ENCODE measurements at places on chromosomes 2 and 18. TPM values are rescaled to one million over a fixed set of nuclear protein-coding genes. Genes with fewer than 3 reads are reported as not detected.

The LYPD6 gene
- total RNA-seq: 1.1 TPM

The ASXL3 gene
- 8.2 TPM for total RNA-seq

The GRB14 gene
- 8.6 TPM for total RNA-seq

The FNDC4 gene
- 6.9 TPM for total RNA-seq

The CRYGB gene
- total RNA-seq: not detected

DNA sequence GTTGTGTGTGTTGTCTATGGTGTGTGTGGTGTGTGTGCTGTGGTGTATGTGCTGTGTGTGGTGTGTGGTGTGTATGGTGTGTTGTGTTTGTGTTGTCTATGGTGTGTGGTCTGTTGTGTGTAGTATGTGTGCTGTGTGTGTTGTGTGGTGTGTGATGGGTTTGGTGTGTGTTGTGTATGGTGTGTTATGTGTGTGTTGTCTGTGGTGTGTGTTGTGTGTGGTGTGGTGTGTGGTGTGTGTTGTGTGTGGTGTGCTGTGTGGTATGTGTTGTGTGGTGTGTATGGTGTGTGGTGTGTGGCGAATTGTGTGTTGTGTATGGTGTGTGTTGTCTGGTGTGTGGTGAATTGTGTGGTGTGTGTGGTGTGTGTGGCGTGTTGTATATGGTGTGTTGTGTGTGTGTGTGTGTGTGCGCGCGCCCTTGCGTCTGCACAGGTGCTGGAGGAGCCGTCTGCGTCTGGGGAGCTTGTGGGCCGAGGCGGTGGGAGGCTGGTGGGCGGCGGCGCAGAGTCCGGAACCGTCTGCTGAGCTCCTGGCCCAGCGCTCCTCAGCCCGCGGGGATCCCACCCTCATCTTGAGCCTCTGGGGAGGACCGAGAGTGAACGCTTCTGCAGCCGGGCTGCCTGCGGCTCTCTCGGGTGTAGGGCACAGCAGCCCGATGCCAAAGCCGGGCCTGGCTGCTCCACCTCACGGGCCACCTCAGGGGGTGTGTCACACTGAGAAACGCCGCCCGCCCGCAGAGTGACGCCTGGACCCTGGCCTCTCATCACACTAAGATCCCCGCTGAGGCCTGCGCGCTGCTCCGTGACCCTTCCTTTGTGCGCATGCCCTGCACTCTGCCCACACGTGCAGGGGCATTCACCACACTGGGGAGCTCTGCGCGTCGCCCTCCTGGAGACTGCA lies 8.8 kb upstream of the ADI1 start:
- no peak for DNase-seq

DNA sequence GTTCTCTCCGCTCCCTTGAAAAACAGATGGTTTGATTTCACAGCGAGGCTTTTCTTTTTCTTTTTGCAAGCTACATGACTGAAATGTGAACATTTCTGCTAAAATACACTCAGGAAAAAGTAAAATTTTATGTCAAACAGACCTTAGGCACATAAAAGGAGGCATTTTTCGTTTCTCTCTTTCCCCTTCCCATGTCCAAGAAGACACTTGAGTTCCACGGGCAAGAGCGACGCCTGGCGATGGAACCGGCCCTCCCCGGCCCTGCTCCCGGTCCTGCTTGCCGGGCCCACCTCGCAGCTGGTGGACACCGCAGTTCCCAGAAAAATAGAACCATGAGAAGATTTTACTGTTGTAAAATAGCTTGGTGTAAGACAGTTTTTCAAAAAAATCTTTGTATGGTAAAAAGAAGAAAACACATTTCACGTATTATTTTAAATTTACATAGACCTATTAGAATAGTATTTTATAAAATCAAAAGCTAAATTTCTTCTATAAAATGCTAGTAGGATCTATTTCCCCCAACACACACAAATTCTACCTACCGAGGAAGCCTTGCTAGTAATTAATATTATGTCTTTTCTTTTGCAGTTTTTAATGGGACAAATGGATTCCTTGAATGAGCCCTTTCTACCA lies 2.3 kb upstream of the ALKAL2 start:
- peak; percentile 65 for DNase-seq

- no peak for DNase-seq
Measured at GRCh38 chr18:10231220-10231619, 223.2 kb upstream of the APCDD1 start.

- no peak for DNase-seq
Measured at GRCh38 chr2:86661333-86661732, 37.7 kb upstream of the RNF103 start.

DNA sequence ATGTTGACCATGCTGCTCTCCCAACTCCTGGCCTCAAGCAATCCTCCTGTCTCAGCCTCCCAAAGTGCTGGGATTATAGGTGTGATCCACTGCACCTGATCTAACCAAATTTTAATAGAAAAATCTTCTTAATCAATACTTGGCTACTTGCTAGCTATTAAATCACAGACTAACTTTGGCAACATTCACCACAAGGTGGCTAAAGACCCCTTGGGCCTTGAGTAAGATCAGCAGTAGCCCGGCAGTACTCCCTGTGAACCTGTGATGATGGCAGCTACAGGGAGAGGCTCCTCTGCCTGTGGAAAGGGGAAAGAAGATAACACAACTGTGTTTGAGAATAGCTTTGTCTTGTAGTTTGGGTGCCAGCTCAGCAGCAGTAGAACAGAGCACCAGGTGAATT lies 102.9 kb downstream of the SLC39A10 start:
- DNase-seq: no peak

DNA sequence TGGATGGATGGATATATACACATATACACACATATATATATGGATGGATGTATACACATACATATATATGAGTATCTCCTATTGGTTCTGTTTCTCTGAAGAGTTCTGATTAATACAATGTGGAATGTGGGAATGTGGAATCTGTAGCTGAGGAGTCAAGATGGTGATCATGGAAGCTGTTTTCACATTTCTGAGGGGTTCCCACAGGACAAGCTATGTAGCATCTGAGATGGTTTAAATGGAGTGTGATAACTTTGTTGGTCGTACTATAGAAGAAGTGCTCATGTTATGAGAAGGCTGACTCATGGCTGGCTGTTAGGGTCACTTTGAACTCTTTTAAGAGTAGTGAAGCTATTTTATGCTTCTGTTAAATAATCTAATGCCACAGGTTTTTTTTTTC lies 279.7 kb downstream of the MEIS1 start:
- peak; percentile 20 for DNase-seq

The LYG2 gene
- not detected for total RNA-seq

- no peak for DNase-seq
Measured at GRCh38 chr2:8234757-8235374, 447.0 kb upstream of the ID2 start.

GRCh38 chr2:128436479-128437203 lies 118.0 kb upstream of the HS6ST1 start:
- DNase-seq: no peak

GRCh38 chr2:115389024-115389423 lies 946.6 kb downstream of the DPP10 start:
- DNase-seq: no peak

- no peak for DNase-seq
Measured at GRCh38 chr2:46277431-46278190, 19.6 kb upstream of the EPAS1 start.

GRCh38 chr18:71105078-71105819 lies 816.4 kb downstream of the SOCS6 start:
- DNase-seq: peak; percentile 62

DNA sequence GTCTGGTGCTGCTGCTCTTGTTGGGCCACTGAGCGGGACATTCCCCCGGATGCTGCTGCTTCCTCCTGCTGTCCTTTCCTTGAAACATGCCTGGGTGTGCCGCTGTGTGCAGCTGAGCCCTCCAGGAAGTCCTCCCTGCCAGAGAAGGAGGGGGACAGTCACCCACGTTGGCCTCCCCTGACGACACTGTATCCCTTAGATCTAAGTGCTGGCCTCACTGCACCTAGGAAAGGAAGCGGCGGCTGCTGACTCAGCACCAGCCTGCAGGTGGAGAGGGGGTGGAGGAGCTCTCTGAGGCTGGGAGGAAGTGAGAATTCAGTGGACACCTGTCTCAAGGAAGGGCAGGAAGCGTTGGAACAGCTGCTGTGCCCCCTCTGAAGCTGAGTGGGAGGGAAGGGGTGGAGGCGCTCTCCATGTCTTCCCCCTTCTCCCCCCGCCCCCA lies 239.8 kb downstream of the HAUS1 start:
- no peak for DNase-seq

The MC2R gene
- total RNA-seq: not detected

The RFTN2 gene
- 8.1 TPM for total RNA-seq

- DNase-seq: peak; percentile 10
Measured at GRCh38 chr18:46917803-46918600, 600 bp downstream of the KATNAL2 start.

DNA sequence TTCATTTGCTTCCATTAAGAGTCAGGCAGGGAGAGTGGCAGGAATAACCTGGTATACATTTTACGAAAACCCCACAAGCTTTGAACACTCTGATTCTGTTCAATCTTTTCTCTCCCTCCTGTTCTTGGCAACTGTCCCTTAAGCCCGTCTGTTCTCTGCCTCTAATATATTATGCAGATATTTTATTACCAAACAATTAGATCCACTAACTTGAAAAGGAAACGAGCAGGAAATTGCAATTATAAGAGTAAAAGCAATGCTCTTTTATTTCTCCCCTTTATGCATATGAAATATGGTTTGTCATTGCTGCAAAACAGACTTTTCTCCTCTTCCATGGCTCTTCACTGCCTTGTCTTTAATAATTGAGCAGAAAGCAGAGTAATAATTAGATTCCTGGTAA lies 149.1 kb upstream of the CELF4 start:
- DNase-seq: no peak

The SULT1C2 gene
- total RNA-seq: not detected

GRCh38 chr2:26184121-26184520 lies 11.2 kb downstream of the GAREM2 start:
- DNase-seq: no peak

DNA sequence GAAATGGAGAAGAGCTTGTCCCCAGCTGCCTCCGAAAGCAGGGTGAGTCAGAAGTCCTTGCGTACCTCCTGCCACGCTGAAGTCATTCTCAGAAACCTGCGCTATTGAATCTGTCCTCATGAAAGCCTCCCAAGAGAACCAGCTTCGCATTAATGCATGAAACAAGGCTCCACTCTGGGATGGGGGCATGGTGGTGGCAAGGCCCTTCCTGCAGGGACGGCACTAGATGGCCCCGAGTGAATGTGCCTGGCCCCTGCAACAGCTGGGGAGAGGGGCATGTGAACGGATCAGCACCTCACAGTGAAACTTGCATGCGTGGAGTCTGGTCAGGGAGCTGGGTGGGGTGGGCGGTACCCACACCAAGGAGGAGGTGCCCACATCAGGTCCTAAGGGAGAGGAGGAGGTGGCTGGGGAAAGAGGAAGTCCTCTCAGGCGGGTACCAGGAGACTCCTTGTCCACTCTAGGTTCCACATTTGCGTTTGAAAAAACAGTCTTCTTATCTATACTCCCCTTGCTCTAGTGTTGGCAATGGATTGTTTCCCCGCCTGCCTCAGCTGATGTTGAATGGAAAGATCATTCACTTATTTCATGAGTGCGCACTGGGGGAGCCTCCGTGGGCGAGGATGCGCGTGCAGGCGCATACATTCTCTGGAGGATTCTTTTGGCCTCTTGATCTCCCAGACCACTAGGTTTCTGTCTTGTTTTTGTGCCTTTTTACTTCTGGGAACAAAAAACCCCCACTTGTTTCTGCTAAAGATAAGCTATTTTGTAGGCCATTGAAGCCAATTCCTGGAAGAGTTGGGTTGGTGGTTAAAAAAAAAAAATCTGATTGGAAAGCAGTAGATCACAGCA lies 104.7 kb downstream of the KLHL29 start:
- DNase-seq: peak; percentile 18

Measured in astrocyte (in vitro differentiated cells and primary cell).